Stimulated activated CD8-positive, alpha-beta memory T cell treated with anti-CD3 and anti-CD28 coated beads, Interleukin-2, amount 100 ng/mL, for 1 hour (primary cell): ENCODE measurements at places on chromosomes 7 and 10.

DNA sequence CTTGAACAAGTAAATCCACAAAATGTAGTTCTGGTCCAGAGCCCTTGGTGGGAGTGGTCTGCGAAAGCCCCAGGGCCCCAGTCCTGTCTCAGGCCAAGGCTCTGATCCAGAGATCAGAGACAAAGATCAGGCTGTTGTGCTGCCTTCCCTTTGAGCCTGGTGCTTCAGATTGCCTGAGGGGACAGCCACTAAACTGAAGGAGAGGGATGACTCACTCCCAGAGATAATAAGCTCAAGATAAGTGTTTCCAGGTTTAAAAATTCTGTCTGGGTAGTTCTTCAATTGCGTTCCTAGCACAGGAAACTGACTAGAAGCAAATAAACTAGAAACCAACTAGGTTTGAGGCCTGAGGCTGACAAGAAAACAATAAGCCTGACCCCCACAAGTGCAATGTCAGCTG is 190.2 kb downstream of the RAMP3 start:
- DNase-seq = no peak

DNA sequence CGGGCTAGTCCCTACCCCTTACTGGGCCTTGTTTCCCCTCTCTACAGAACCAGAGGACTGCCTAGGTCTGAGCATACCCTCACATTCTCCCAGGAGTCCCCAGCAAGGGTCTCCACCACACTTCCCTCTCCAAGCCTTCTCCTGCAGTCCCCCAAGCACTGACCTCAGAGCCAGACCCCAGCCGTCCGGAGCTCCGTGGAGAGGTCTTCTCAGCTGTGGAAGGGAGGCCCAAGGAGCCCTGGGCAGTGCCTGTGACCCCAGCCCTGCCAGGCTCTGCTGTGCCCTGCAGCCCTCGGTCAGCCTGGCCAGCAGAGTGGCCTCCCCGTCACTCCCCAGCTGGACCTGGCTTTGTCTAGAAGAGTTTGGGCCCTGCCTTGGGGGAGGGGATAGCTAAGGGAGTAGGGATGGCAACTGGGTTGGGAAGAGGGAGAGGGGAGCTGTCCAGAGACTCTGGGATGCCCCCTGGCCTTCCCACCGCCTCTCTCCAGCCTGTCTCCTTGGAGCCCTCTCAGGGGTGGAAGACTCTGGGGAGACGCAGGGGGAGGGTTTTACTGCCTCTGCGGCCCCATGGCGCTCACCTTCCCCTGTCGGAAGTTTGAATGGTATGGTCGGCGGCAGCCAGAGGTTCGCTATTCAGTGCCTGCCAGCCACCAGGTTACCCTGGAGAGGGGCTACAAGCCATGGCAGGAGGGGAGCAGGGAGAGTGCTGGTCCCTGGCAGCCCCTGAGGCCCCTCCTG is at the start of gene C10orf105:
C10orf105 (minus strand) TSS at position 315 of the 738 bp plus-strand sequence. CDS start 3,441 bp downstream, outside the sequence.
- no peak for DNase-seq

DNA sequence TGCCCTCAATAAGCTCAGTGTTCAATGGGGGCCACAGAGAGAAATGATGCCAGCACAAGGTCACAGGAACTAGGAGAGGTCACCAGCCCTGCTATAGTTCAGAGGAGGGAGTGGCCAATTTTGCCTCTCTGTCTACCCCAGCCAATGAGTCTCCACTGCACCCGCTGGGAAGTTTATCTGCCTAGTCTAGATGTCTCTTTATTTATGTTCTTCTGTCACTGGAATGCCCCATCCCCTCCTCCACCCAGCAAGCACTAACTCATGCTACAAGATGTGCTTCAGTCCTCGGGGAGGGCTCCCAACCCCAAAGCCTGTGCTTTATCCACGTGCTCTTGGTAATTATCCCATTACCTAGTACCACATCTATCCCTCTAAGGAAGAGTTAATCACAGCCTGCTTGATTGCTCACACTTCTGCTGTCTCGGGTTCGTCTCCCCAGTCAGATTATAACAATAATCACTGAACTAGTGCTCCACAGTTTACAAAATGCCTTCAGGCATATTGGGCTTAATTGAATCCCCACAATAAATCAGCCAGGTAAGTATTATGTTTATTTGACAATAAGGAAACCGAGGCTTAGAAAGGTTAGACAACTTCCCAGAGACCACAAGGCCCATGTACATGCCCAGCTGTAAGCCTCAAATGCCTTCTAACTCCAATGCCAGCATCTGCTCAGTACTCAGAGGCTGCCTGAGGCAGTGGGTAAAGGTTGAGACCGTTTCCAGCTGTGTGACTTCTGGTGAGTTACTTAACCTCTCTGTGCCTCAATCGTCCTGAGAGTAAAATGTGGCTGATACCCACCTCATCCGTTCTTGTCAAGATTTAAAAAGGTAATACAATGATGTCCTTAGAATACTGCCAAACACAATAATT is 3.9 kb downstream of the HIP1 start:
- DNase-seq = no peak

DNA sequence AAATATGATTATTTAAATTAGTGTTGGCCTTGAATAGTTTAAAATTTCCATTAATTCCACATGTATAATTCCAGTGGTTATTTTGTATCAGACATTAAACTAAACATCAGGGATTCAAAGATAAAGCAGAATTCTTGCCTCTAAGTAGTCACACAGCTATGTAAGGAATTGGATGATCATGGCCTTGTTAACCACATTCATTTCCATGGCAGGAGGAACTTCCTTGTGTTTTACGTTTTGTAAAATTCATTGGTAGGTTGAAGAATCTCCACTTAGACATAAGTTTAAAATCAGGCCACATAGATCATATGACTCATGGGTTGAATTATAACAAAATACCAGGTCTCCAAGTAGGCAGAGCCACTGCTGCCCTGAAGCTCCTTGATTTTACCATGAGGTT is 289.7 kb downstream of the PLXDC2 start:
- DNase-seq = no peak

DNA sequence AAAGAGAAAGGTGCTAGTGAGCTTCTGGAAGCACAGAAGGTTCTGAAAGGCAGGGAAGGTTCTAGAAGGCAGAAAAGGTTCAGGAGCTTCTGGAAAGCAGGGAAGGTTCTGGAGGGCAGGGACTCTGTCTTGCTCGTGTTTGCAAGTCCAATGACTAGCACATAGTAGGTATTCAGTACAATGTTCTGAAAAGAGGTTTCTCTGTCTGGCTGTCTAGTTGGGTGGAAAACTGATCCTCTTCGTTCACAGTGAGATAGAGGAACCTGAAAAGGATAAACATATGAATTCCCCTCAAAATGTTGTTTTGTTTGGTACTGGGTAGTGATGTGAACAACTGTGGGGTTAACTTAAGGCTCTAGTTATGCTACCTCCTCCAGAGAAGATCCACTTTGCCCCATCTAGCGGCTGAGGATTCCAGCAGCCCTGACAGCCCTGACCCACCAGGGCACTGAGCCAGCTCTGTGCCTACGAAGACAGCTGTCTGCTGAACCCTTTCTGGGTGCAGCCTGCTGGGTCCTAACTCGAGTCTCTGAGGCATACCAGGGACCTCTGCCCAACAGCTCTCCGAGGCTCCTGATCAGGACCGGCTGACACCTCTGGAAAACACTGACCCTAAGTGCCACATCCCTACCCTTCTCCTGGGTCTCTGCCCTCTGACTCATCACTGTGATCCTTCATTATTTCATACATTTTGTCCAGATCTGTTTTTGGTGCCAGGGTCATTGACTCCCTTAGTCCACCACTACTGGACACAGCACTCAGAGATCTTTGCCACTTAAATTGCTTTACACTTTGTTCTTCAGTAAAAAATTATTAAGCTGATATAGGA is 15.4 kb downstream of the PTPRN2 start:
- no peak for DNase-seq

GRCh38 chr10:89279421-89279869 is 22.4 kb upstream of the IFIT2 start:
- no peak for DNase-seq

DNA sequence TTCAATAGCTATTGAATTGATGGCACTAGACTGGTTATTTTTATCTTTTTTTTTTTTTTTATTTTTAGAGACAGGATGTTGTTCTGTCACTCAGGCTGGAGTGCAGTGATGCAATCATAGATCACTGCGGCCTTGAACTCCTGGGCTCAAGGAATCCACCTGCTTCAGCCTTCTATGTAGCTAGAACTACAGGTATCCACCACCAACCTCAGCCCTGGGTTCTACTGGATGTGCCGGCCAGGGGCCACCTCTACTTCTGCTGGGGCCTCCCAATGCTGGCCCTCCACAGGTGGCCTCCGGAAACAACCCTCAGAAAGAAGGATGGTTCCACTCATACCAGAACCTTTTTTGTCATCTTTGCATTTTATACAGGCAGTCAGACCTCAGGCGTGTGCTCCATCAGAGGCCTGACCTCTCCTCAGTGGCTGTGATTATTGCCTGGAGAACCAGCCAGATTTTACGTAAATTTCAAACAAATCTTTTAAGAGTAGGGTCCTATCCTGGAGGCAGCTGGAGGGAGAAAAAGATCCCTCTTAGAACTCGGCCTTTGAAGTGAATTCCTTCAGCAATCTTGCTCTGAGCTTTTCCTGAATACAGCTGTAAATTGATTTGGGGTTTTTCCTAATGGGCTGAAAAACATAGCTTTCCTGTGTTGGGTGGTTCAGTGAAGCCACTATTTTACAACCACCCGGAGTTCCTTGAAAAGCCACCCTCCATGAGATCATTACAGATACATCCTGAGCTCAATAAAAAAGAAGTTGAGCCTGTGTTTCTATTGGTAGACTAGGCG is 110.0 kb downstream of the SPAG6 start:
- no peak for DNase-seq

DNA sequence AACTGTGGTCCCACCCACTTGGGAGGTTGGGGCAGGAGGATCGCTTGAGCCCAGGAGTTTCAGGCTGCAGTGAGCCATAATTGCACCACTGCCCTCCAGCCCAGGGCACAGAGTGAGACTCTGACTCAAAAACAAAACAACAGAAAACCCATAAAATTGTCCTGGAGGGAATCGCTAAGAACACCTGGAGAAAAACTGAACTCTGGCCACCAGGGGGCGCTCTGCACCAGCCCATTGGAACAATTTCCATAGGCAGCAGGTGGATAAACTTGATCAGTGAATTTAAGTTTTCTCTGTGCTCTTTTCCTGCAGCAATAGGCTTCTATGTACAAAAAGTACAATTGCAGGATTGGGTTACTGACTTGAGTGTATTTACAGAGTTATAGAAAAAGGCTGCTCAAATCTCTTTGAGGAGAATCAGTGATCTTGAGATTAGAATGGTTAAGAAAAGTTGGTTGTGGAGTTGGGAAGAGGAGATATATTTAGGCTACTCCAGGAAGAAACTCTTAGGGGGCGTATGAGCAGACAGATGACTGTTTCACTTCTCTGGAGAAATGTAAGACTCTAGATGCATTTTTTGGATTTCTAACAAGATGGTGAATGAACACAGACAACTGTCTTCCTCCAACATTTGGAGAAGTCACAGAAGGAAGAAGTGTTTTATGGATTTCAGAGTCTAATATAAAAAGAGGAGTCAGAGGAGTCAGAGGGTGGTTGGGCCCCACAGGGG is 274.9 kb upstream of the GALNT17 start:
- DNase-seq = peak; percentile 9

- DNase-seq = no peak
Measured at GRCh38 chr10:132861884-132862461, 76.0 kb upstream of the NKX6-2 start.

DNA sequence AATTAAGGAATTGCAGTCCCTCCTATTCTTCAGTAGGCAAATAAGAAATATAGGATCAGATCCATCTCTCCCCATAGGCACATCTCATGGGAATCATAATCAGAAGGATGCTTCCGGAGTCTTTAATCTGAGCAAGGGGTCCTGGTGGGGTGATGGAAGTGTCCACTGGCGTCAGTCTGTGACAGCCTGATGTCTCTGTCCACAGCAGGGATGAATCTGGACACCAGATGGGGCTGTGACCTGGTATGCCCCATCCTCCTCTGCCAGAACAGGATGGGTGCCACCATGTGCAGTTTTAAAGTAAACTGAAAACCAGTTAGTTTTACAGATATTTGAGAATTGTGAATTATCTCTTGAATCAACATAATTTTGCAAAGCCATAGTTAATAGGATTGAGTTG is 148.7 kb downstream of the C1GALT1 start:
- DNase-seq = no peak

DNA sequence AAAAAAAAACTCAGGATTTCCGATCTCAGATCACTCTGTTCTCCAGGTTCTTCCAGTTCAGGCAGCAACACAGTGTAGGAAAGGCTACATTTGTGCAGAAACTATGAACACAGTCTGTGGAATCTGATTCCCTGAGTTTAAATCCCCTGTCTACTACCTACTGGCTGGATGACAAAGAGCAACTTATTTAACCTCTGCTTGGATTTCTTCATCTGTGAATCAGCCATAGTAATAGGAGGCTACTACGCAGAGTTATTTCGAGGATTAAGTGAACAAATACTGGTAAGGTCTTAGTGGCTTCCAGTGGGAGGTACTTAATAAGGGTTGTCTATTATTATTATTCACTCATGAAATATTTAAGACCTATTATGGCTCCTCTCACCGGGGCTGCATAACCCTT is 44.3 kb upstream of the PDCD4 start:
- no peak for DNase-seq

DNA sequence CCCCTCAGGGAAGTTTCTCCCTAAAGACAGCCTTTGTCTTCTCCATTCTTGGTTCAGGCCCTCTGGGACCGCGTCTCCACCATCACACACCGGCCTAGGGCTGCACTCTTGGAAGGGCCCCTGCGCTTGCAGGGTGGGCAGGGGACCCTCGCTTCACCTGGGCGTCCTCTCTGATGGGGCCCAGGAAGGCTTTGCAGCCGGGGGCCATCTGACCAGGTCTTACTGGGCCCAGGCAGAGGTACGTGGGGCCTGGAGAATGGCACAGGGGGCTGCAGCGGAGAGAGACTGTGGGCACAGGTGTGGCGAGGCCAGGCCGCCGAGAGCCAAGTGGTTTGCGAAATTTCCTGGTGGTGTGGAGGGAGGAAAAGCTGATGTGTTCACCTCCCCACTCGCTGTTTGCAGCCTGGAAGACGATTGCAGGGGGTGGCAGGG is 44.4 kb downstream of the ALOX5 start:
- DNase-seq = no peak

GRCh38 chr7:98998821-98999725 is 120.7 kb downstream of the TRRAP start:
- no peak for DNase-seq

- no peak for DNase-seq
Measured at GRCh38 chr7:116139007-116139406, 71.3 kb upstream of the TES start.

DNA sequence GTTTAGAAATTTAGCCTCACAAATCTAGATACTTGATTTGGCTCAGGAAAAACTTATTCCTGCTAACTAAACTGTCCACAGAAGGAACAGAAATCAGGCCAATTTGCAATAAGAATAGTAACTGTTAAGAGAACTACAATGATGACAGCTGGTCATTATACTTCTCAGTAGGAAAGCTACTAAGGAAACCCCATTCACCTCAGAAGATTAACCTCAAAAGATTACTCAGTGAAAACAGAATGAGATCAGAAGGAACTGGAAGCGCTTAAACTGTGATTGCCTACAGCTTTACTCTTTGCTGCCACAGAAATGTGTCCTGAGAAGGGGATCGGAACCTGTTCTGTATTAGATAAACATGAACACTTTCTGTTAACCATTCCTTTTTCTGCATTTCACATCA is 24.3 kb upstream of the DNAJB12 start:
- no peak for DNase-seq
